ENCODE measurements at places on chromosomes 6 and 20.

- DNase-seq = no peak
These were observed 1164.5 kb upstream of the CITED2 start for GRCh38 chr6:140538926-140539325.

DNA sequence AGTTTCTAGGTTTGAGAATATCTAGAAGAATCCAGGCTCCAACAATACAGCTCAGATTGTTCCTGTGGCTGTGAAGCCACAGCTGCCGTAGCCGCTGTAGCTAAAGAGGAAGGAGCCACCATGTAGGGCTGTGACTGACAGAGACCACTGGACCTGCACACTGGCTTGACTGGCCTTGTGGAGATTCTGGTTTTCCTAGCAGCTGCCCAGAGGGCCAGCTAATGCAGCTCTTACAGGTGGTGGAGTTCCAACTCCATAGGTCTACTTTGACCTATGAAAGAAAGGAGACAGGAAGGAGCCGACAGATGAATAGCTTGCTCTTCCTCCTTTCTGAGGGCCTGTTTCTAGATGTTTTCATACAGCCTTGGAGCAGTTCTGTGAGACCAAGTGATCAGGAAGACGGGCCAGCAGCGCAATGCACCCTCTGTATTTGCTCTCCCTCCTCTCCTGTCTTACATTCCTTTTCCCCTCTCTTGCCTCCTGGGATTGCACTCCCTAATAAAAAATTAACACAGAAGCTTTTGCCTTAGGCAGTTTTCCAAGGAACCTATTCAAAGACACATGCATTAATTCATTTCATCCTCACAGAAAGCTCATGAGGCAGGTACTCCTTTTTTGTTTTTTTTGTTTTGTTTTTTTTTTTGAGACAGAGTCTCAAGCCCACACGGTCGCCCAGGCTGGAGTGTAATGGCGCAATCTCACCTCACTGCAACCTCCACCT is 51.8 kb upstream of the MYB start:
- DNase-seq = no peak

DNA sequence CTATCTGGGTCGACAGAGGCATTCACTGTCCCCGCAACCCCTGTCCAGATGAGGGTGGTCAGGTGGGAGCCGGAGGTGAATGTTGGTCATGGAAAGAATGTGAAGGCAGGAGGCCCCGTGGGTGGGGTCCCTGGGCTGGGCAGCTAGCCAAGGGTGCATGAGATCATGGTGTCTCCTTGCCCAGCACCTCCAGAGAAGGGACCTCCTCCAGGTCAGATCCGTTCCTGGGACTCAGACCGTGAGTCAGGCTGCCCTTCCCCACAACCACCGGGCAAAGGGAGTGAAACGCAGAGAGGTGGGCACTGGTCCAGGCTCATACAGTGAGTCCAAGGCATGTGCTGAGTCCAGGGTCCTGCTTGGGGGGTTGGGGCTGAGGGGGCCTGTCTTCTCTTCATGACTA is 3.5 kb downstream of the FOXS1 start:
- no peak for DNase-seq

- DNase-seq = no peak
These were observed 47.6 kb upstream of the NNAT start for GRCh38 chr20:37473249-37474000.

- DNase-seq = no peak
These were observed 37.8 kb downstream of the CD109 start for GRCh38 chr6:73733791-73734190.

- no peak for DNase-seq
These were observed 21.9 kb downstream of the MEP1A start for GRCh38 chr6:46815130-46815529.

DNA sequence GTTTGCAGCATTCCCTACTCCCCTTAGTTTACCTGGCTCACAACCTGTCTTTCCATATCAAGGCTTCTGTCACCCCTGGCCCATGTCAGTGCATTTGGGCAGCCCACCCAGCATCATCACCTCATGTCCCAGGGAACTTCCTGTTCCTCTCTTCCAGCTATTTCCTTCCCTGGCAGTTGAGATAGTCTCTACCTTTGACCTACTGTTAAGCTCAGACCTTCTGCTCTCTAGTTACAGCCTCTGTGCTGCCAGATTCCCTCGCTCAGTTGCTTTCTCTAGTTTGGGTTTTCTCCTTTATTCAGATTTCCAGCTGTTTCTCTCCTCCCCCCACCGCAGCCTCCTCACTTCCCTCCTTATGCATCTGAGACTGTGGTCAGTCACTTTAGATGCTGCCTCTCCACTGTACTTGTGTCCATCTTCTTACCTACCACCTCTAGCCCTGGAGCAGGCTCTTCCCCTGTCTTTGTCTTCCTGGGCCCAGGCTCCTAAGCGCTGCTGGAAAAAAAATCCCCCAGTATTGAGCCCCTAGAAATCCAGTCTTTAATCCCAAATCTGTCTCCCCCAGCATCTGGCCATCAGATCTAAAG is 16.3 kb downstream of the PTPN1 start:
- DNase-seq = no peak

- DNase-seq = no peak
These were observed 193.1 kb upstream of the ARG1 start for GRCh38 chr6:131379948-131380347.

- DNase-seq = no peak
These were observed 15.5 kb upstream of the CLDN20 start for GRCh38 chr6:155248008-155249001.

GRCh38 chr20:56949318-56949717 is 317.1 kb downstream of the BMP7 start:
- DNase-seq = no peak

- no peak for DNase-seq
These were observed 17.4 kb downstream of the COL20A1 start for GRCh38 chr20:63310265-63310991.

GRCh38 chr6:21213492-21213891 is 380.1 kb upstream of the SOX4 start:
- DNase-seq = no peak

DNA sequence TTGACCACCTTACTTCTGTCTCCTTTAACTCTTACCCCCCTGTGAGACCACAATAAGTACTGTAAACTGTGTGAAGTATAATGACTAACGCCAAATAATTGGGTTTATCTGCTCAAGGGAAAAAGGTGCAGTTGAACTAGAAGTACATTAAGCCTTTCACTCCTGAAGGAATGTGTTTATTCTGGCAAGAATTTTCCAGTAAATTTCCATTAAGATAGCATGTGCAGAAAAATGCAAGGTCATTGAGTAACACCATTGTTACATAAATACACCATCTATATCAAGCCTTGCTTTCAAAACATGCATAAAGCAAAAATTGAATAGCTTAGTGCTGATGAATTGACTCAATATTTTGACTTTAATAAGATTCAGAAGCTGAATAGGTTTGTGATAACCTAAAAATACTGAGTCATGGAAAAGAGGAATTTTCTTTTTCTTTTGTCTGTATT is 65.4 kb downstream of the ARHGAP18 start:
- no peak for DNase-seq

DNA sequence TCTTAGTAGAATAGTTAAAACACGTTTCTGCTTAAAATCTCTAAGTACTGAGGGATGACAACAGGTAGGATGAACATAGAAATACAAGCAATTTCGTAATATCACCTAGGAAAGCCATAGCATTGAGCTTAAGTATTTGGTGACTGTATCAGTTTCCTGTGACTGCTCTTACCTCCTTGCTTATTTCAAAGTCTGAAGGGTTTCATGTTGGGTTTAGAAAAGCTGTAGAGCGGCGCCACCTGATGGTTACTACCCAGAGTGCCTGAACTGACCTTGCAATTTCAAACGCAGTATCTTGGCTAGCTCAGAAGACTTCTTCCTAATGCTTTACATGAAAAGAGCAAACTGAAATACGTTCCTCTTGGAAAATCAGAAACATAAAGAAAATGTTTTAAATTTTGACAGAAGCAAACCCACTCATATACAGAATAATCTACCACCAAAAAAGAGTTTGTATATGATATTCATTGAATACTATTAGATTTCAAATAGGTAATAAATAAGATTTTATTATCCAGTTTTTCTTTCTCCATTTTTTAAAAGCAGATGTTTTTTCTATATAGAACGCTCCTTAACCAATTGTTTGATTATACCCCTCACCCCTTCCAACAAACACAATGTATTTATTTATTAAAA is 82.3 kb upstream of the RIPOR2 start:
- peak; percentile 70 for DNase-seq

GRCh38 chr6:32692019-32692418 is 25.6 kb upstream of the HLA-DQB1 start:
- no peak for DNase-seq

DNA sequence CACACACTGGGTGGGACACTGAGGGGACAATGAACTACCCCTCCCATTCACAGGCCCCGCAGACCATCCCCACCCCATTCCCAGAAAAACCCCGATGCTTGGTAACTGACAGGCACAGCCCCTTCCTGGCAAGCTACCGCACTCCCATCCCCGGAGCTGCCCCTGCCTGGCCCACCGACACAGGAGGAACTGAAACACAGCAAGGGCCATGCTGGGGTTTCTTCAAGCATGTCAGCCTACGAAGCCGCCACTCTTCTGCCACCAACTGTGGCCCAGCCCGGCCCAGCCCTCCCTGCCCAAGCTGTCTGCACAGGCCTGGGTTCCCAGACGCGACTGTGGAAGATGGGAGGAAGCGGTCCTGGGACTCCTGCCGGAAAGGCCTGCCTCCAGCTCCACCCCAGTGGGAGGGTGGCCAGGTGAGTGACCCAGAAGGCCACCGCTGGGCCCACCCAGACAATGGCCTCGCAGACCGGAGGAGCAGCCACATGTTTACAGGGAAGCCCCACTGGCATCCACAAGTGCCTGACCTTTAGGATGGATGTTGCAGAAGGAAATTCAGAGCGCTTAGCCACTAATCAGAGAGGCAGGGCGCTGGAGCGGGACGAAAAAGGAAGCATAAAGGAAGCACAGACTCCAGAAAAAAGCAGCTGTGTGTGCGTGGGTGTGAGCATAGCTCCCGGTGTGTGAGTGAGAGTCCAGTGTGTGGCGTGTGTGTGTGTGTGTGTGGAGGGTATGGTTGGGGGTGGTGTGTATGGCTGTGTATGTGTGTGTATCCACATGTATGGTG is 91.6 kb downstream of the PRND start:
- no peak for DNase-seq

DNA sequence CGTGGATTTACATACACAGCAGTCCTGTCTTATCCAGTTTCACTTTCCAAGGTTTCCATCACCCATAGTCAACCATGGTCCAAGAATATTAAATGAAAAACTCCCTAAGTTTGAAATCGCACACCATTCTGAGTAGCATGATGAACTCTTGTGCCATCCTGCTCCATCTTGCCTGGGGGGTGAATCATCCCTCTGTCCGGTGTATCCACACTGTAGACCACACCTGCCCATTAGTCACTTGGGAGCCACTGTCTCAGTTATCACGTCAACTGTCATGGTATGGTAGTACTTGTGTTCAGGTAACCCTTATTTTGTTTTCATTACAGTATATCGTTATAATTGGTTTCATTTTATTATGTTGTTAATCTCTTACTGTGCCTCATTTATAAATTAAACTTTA is 38.5 kb downstream of the PTGIS start:
- no peak for DNase-seq

- no peak for DNase-seq
These were observed 146.3 kb downstream of the MANEA start for GRCh38 chr6:95723638-95724037.

DNA sequence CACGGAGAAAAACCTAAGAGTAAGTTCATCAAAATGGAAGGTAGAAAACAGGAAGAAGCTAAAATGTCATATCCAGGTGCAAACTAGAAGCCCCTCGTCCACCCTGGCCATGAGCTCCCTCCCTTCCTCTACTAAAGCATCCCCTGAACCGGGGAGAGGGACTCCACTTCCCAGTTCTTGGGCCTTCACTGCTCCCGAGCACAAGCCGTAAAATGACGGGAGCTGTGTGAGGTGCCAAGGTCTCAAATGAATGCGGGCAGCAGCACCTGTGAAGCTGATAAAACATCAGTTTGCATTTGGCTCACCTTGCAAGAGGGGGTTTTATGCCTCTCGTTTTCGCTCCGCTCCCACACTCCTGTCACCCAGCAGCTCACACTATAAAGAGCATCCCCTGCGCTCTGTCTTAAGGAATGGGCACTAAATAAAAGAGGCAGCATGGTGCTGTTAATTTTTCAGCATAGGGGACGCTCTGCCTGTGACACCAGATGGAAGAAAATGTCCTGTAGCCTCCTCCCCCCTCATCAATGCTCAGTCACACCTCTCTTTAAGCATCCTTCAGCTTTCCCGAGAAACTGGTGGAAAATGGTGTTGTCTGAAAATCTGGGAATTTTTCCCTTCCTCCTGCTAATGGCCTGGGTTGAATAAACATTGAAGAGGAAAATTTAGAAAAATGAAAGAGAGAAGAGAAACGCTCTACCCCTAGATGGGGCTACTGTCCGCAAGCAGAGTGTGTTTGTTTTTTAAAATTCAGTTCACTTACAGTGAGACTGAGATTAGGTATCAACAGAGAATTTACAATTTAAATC is 563.0 kb upstream of the AGPAT4 start:
- no peak for DNase-seq

GRCh38 chr6:146027586-146028251 is 1.1 kb upstream of the GRM1 start:
- DNase-seq = no peak

DNA sequence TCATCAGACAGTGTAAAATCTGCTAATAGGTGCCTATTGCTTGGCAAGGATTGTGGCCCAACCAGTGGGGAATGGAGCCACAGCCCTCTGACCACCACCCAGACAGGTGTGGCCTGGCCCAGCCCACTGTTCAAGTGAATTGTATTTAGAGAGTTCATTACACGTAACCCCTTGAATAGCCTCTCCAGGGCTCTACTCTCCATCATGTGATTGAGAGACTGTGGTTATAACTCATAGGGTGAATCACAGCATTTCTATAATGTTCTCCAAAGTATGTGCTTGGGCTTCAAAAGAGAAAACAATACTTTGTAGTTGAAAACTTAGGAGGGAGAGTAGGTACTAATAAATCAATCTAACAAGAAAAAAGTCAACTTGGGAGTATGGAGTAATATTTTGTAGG is 38.4 kb downstream of the ALDH8A1 start:
- no peak for DNase-seq

DNA sequence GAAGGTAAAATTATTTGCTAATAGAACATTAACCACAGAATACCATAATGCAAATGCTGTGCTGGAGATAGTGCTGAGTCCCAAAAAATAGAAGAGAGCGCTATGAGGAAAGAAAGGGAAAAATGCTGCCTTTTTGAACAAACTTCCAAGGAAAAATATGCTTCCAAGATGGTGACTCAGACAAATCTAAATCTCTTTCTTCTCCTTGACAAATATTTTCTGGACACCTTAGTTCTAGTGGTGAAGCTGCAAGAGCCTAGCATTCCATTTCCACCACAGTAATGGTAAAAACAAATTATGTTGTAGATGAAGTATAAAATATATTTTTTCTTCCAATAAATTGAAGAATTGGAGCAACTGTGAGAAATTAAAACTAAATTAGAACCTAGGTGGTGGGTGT is 155.6 kb upstream of the TBX18 start:
- DNase-seq = no peak

DNA sequence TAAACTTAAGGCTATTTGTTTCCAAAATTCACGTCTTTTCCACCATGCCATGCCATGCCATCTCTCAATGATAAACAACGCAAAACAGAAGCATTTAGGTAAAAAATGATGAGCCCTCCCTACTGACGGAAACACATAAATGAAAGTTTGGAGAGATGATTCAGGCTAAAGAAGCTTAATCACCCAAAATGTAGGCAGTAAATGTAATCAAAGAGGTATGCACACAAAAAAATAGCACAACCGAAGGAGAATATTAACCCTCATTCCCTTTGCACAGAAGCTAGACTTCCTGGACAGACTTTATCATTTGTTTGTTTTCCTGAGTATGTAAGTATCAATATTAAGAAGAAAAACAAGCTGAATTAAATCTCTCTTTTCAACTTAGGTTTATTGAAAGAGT is 28.8 kb downstream of the DCDC2 start:
- DNase-seq = no peak

All from stimulated activated CD8-positive, alpha-beta memory T cell treated with anti-CD3 and anti-CD28 coated beads, Interleukin-15, amount 100 ng/mL, for 1 hour (primary cell).